ENCODE measurements at places on chromosomes 5 and 9. TPM values are rescaled to one million over a fixed set of nuclear protein-coding genes. Genes with fewer than 3 reads are reported as not detected.

- no peak for DNase-seq
These were observed 183.8 kb downstream of the CDH12 start for GRCh38 chr5:22669345-22669744.

- no peak for DNase-seq
These were observed 117.3 kb upstream of the FGF10 start for GRCh38 chr5:44506561-44506960.

DNA sequence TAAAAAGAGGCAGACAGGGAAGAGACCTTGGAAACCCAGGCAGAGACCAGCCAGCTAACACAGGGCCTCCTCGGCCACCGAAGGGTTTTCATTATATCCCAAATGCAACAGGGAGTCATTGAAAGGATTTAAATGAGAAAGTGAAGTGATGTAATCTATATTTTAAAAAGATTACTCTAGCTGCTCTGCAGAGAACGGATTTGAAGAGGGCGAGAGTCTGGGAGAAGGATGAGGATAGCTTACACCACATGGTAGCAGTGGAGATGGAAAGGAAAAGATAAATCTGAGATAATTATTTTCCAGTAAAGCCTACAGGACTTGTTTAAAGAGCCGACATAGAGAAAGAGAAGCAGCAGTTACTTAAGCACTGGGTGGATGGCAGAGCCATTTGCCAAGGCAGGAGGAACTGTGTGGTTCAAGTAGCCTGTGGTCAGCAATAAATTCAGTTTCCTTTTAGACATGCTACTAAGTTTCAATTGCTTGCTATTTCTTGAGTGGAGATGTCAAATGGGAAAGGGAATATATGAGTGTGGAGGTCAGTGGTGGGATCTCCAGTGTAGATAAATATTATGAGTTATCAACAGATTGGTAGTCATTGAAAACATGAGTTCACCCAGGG lies 9.3 kb downstream of the FBN2 start:
- no peak for DNase-seq

- no peak for DNase-seq
These were observed 59.7 kb downstream of the CARTPT start for GRCh38 chr5:71778678-71779276.

DNA sequence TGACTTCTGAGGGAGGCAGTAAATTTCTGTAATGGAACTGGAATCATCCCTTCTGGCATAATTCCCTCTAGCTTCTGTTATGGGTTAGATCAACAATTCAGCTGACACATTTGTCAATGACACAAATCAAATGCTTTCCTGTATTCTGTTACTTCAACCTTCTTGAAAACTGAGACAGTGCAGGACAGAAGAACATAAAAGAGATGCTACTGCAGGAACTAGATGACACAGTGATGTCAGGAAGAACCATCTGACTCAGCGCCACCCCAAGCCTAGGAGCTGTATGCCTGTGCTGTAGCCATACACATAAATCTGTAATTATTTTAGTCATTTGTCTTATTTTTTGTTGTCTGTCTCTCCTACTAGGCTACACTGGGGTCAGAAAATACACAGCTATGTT lies 18.2 kb upstream of the CEP120 start:
- DNase-seq, result no peak

DNA sequence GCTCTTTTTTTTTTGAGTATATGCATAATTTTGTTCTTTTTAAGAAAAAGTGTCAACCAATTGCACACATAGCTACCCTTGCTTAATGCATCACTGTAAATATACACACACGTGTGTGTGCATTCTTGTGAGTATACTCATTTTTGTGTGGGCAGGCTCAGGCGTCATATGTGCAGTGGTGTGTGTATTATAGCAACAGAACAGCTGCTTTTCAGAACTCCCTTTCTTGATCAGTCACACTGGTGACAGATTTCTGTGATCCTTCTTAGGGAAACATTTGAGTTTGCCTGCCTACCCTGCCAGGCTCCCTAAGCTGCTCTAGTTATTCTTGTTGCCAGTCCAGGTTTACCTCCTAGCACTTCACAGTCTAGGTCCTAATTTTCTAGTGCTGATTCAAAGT lies 287.0 kb upstream of the SEMA6A start:
- DNase-seq, result no peak

- no peak for DNase-seq
These were observed 197.1 kb upstream of the TBCA start for GRCh38 chr5:77973253-77973609.

DNA sequence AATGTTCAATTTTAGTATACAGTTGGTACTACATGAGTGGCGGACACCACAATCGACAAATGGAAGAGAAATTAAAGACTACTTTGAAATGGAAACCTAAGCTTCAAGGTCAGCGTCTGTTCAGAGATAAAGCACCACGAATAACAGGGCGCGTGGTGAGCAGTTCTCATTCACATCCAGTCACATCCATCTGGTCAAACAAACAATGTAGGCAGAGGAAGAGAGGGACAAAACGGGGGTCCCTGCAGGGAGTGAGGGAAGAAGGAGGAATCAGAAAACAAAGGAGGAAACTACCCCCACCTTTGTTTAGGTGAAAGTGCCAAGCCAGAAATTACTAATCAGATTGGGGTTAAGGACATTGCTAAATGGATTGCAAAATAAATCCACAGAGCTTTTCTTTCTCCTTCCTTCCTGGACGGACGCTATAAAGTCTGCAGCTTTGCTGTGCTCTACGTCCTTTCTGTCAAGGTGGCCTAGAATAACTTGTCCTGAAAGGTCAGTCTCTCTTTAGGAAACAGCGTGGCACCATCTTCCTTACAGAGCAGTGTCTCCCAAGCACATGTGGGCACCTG lies 138.6 kb downstream of the ENTREP1 start:
- no peak for DNase-seq

DNA sequence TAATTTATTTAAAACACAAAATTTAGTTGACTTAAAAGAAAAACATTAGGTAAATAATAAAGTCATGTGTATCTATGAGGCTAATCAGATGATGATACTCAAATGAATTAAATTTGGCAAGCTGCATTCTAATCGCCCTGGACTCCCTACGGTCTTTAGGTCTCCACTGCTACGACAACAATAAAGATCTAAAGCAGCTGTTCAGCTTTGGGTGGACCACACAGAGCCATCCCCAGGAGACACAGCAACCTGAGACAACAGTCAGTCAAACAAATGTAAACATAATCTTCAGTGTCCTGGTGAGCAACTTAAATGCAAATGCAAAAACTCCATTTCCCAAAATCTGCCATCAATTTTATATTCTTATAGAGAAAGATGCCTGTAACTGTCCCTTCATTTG lies 65.5 kb downstream of the MCTP1 start:
- no peak for DNase-seq

The TLE1 gene
- 75.3 TPM for total RNA-seq

The IFNB1 gene
- total RNA-seq, result not detected

- DNase-seq, result no peak
These were observed 48.8 kb downstream of the FAM81B start for GRCh38 chr5:95439801-95440493.

GRCh38 chr5:168086104-168086610 lies 205.3 kb upstream of the WWC1 start:
- DNase-seq, result no peak

GRCh38 chr5:108381350-108381953 lies 446 bp downstream of the FBXL17 start:
- DNase-seq, result no peak

The CA9 gene
- total RNA-seq, result 0.82 TPM

- DNase-seq, result no peak
These were observed 26.2 kb upstream of the IRX4 start for GRCh38 chr5:1908931-1909330.

- no peak for DNase-seq
These were observed 1.3 kb downstream of the SPATA31E1 start for GRCh38 chr9:87883990-87884389.

DNA sequence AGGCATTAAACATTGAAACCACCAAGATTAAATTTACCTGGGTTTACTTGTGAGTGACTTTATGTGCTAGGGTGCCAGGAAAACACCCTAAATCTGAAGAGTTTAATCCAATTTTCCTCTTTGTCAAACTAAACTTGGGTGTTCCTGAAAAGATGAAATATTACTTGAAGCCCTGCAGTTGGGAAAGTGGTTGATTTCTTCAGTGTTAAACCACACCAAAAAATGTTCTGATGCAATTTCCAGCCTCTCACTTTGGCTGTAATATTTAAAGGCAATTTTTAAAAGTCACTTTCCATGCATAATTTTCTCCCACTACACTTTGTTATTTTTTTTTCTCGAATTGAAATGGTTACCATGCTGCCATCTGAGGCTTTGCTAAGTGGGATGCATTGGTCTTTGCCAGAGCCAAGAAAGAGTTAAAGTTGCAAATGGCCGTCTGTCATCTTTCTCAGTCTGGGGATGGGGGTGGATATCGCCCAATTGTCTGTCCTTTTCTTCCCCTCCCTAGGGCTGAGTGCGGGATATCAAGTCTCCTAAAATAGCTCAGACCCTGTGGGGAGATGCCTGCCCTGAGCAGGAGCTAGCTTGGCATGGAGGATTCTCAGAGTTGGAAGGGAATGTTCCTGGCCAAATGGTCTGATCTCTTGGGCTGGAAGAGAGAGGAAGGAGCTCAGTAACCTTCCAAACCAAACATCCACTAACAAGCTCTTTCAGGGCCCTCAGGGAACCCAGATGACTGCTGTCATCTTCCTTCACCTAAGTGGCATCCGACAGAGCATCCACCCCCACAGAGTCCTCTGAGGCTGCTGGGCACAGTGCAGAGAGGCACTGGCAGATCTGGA lies 13.6 kb upstream of the SHB start:
- no peak for DNase-seq

- DNase-seq, result no peak
These were observed 52.1 kb upstream of the PAPPA start for GRCh38 chr9:116101516-116101915.

GRCh38 chr5:31682025-31682424 lies 43.1 kb downstream of the PDZD2 start:
- DNase-seq, result no peak

The HSDL2 gene
- total RNA-seq, result 62.8 TPM

The HMCN2 gene
- total RNA-seq, result 0.84 TPM

- DNase-seq, result no peak
These were observed 5.4 kb downstream of the FCN1 start for GRCh38 chr9:134912126-134912840.
